HFF-Myc (cell line): ENCODE measurements at places on chromosomes 13 and 19.

DNA sequence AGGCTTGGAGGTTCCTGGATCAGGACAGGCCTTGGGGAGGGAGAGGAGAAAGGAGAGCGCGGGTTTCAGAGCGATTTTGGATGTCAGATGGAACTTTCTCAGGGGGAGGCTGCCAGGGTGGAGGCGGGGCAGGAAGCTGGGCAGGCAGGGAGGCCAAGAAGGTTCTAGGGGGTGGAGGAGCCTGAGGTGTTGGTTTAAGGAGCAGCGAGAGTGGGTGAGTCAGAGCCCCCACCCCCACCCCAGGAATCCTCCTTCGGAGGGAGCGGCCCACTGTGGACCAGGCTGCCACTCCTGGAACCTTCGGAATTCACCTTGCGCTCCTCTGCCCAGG lies 15.9 kb upstream of the NOP53 start:
- peak; percentile 61 for DNase-seq

GRCh38 chr19:48218997-48219396 lies 36.7 kb downstream of the CARD8 start:
- DNase-seq = no peak

- no peak for DNase-seq
Observed at GRCh38 chr13:34571716-34572115, 370.4 kb upstream of the NBEA start.

DNA sequence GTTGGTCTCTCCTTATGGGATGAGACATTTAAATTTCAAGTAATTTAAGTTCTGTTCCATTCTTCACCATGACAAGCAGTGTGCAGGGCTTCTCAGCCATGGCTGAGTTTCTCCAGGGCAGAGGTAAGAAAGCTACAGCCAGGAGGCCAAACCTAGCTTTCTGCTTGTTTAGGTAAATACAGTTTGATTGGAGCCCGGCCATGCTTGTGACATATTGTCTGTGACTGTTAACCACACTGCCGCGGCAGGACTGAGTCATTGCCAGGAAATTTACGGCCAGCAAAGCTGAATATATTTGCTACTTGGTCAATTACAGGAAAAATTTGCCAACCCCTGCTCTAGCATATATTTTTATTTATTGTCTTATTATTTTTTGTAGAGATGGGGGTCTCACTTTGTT lies 10.7 kb downstream of the NLRP8 start:
- no peak for DNase-seq

GRCh38 chr19:7904074-7905020 lies 670 bp downstream of the MAP2K7 start:
- no peak for DNase-seq

- DNase-seq = no peak
Observed at GRCh38 chr13:93794197-93794885, 567.7 kb downstream of the GPC6 start.

GRCh38 chr13:49690133-49690994 lies 922 bp downstream of the EBPL start:
- DNase-seq = peak; percentile 7

DNA sequence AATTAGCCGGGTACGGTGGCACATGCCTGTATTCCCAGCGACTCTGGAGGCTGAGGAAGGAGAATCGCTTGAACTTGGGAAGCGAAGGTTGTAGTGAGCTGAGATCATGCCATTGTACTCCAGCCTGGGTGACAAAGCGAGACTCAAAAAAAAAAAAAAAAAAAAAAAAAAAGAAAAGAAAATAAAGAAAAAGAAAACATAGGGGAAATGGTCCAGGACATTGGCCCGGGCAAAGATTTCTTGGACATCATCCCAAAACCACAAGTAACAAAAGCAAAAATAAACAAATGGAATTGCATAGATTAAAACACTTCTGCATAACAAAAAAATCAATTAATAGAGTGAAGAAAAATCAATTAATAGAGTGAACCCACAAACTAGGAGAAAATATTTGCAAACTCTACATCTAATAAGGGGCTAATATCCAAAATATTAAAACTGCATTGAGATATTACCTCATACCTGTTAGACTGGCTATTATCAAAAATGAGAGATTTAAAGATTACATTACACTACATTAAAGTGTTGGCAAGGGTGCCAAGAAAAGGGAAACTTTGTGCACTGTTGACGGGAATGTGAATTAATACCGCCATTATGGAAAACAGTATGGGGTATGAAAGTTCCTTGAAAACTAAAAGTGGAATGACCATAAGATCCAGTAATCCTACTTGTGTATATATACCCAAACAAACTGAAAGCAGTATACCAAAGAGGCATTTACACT lies 18.5 kb upstream of the ABCC4 start:
- no peak for DNase-seq

GRCh38 chr13:98142380-98143156 lies at the start of gene FARP1:
TSS of gene FARP1 (plus strand) at chr13:98143094. CDS start at chr13:98213243, 70,149 bp downstream.
- DNase-seq = no peak

- no peak for DNase-seq
Observed at GRCh38 chr19:44260343-44260681, 626 bp downstream of the ZNF233 start.

DNA sequence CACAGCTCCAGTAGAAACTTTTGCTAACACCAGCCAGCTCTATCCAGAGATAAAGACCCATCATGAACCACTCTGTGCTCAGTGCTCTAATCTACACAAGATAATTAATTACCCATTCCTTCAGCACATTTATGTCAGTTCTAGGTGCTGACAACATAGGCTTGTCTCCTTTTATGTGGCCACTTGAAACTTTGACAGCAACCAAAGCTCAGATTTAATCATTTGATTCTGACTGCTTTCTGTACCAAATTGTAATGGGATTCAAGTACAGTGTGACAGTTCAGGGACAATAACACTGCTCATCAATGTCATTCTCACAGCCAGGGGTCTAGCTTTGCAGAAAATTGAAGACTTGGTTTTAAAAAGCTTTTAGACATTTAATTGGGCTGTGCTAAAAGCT lies 266.6 kb downstream of the KCTD12 start:
- DNase-seq = no peak

GRCh38 chr19:36962346-36962745 lies 46.2 kb downstream of the ZNF568 start:
- no peak for DNase-seq

GRCh38 chr19:39587496-39587895 lies 14.8 kb upstream of the LGALS13 start:
- no peak for DNase-seq

- no peak for DNase-seq
Observed at GRCh38 chr19:44024900-44025216, 321 bp upstream of the ZNF222 start.

DNA sequence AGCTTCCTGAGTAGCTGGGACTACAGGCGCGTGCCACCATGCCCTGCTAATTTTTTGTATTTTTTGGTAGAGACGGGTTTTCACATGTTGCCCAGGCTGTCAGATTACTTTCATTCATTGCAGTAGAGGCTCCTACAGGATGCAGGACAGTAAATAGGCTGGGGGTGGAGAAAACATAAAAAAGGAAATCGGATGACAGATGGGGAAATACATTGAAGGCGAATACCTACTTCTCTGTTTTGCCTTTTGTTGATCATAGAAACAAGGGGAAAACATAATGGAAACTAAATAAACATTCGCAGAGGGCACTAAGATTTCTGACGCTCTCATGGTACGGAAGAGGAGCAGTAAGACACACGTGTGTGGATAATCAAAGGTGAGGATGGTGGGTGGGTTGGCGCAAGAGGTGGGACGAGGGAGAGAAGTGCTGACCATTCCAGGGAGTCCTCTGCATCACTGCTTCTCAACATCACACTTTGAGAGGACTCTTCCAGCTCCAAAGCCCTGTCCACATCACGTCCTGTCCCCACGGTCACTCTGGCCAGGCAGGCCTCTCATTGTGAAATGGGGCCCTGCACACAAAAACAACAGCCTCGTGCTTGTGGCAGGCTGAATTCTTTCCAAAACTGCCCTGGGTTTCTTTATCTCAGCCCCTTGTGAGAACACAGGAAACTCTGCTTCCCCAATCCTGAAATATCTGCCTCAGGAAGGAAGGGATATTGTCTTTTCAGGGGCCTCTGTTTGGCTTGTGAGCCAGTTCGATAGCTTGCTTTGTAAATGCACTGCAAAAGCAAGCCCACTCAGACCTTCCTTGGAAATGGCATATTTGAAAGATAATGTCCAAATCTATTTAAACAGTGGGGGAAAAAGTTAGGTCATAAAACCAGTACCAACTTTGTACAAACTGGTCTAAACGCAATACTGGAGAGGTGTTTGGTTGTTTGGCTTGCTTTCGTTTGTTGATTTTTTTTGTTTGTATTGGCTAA lies 188.5 kb downstream of the FOXO1 start:
- DNase-seq = no peak

- DNase-seq = no peak
Observed at GRCh38 chr19:8208119-8208921, 850 bp upstream of the CERS4 start.

DNA sequence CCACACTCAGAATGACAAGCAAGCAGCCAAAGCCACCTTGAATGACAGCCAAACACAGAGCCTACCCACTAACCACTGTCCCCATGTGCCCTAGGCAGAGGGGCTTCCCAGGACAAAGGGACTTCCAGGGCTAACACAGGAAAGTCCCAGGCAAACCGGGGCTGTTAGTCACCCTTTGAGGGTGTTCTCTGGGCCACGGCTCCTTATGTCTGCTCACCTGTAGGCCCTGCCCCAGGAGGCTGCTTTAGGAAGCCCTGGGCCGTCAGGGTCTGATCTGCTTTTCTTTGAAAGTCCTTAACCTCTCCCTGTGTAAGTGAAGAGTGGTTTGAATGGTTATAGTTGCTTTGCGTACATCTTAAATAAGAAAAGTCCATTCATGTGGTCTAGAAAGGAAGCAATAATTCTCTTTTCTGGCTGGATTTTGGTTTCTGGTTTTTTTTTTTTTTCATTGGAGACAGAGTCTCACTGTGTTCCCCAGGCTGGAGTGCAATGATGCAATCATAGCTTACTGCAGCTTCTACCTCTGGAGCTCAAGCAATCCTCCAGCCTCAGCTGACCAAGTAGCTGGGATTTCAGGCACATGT lies 161.4 kb downstream of the EFNB2 start:
- DNase-seq = no peak

DNA sequence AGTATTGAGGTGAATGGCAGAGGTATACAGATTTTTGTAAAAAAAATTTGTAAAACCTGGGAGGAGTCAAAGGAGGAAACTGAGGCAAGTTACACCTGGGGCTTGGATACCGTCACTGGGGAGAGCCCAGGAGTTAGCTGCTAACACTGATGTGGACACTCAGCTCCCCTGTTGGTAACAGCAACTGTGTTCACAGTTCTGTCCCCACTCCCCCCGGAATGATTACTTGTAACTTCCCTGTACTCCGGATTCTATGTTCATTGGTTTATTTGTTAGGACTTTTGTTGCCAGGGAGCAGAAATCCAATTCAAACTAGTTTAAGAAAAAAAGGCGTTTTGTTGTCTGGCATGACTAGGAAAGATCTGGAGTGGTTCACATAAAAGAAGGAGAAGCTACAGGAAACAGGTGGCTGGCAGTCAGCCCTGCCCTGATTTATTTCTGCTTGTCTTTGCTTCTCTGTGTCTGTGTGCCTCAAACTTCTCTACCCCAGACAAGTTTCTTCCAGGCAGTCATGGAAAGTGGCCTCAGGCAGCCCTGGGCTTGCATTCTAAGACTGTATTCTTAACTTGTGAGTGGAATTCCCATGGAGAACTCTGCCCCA lies 2.3 kb upstream of the GPR12 start:
- no peak for DNase-seq

DNA sequence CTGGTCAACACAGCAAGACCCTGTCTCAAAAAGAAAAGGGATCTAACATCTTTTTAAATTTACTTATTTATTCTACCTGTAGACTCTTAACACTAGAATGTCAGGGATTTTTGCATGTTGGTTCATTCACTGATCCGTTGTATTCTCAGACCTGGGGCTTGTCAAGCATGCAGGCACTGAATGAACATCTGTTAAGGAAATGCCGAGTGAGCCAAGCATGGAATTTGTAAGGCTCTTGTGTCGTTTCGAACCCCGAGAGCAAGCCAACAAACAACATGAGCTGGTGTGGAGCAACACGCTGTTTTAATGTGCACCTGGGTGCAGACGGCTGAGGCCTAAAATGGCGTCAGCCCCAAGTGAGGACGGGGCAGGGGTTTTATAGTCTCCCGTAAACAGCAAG lies 10.0 kb upstream of the OR1M1 start:
- no peak for DNase-seq

GRCh38 chr19:10812196-10812595 lies 23.8 kb downstream of the TMED1 start:
- no peak for DNase-seq

- no peak for DNase-seq
Observed at GRCh38 chr13:111659842-111660241, 339.4 kb downstream of the TEX29 start.

GRCh38 chr19:35495107-35496064 lies 5.1 kb upstream of the KRTDAP start:
- peak; percentile 15 for DNase-seq

GRCh38 chr13:42569576-42570344 lies 4.2 kb upstream of the TNFSF11 start:
- no peak for DNase-seq

DNA sequence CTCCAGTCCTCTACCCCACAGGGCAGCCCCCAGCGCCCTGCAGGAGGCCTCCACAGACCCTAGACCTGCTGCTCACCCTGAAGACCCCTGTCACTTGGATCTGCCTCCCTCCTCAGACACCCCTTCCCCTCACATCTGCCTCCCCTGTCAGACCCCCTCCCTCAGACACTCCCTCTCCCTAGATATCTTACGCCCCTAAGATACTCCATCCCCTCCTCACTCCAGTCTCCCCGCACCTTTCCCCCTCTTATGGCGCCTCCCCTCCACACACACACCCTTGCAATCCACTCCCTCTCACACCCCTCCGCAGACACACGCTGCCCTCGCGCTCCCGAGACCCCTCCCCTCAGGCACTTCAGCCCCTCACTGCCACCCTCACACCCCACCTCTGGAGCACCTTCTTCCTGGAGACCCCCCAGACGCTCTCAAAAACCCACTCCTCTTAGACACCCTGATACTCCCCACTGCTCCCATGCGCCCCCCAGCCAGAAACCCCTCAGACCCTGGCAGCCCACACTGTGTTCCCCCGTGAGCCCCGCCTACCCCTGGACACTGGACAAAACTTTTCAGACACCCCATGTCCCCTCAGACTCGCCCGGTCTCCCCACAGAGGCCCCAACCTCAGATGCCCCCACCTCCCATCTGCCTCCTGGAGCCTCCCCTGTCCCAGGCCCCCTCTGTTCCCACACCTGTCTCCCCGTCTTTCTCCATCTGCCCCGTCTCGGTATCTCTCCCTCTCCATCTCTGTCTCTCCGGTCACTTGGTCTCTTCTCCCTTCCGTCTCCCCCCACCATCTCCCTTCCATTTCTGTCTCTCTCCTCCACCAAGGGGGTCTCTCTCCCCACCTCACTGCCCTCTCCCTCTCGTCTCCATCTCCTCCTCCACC lies 14.5 kb downstream of the ERFL start:
- no peak for DNase-seq

GRCh38 chr13:41587490-41587889 lies 130.1 kb downstream of the RGCC start:
- DNase-seq = no peak

DNA sequence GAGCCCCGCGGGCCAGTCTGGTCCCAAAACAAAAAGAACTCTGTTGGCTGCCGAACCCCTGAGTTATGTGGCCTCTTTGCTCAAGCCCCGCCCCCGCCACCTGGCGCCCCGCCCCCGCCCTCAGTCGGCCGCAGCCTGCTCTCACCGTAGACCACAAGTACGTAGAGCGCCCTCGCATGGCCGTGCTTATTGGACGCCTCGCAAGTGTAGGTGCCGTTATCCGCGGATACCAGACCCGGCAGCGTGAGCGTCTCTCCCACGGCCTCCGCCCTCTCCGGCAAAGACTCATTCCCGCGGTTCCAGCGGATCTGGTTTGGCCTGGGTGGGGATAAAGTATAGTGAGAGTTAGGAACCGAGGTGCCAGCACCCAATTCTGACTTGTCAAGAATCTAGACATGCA lies 5.5 kb upstream of the ZNF428 start:
- DNase-seq = no peak
